Activated naive CD4-positive, alpha-beta T cell (primary cell): ENCODE measurements at places on chromosomes 1 and 21.

DNA sequence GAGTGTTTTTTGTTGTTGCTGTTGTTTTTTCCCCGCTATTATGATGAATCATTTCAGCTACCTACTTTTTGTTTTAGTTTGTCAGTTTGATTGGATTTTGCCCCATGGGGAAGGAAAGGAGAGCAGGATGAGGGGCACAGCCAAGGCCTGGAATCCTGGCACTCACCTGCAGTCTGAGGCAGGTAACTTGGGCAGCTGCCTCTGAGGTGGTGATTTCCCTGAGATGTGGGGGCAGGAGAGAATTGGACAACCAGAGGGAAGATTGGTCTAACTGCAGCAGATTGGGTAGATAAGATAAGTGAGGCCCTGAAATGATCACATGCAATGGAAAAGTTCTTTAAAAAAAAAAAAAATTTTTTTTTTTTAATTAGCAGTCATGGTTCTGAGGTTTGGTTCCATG lies 1.5 kb upstream of the LAX1 start:
- DNase-seq = no peak

DNA sequence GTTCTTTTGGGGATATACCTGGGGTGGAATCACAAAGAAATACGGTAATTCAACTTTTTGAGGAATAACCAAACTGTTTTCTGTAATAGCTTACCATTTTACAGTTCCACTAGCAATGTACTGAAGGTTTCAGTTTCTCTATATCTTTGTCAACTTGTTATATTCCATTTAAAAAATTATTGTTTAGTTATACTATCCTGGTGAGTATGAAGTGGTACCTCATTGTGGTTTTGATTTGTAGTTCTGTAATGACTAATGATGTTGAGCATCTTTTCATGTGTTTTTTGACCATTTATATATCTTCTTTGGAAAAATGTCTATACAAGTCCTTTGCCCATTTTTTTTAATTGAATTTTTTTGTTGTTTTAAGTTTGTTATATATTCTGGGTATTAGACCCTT lies 39.4 kb downstream of the MAST2 start:
- no peak for DNase-seq

DNA sequence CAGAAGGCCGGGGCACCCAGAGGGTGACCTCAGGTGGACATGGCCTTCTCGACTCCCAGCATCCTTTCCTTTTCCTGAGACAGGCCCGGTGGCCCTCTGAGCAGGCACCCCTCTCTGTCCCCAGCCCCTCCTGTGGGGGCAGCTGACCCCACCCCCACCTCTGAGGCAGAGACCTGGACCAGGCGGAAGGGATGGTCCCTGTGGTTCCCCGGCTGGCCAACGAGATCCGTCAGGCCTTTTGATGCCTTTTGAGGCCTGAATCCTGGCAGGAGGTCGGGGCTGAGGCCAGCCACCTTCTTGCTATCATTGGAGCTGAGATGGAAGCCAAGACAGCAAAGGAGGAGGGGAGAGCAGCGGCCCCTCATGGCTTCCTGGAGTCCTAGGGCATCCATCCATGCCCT lies 50.2 kb upstream of the ACTRT2 start:
- DNase-seq = no peak

- no peak for DNase-seq
Measured at GRCh38 chr1:185318431-185319138, 1.5 kb upstream of the IVNS1ABP start.

GRCh38 chr1:118013336-118013735 lies 83.8 kb downstream of the WDR3 start:
- no peak for DNase-seq

GRCh38 chr1:182338806-182339370 lies 52.7 kb downstream of the GLUL start:
- DNase-seq = no peak

- no peak for DNase-seq
Measured at GRCh38 chr1:227901906-227902640, 45.7 kb downstream of the WNT9A start.

GRCh38 chr1:93623875-93624274 lies 57.8 kb downstream of the BCAR3 start:
- DNase-seq = no peak

DNA sequence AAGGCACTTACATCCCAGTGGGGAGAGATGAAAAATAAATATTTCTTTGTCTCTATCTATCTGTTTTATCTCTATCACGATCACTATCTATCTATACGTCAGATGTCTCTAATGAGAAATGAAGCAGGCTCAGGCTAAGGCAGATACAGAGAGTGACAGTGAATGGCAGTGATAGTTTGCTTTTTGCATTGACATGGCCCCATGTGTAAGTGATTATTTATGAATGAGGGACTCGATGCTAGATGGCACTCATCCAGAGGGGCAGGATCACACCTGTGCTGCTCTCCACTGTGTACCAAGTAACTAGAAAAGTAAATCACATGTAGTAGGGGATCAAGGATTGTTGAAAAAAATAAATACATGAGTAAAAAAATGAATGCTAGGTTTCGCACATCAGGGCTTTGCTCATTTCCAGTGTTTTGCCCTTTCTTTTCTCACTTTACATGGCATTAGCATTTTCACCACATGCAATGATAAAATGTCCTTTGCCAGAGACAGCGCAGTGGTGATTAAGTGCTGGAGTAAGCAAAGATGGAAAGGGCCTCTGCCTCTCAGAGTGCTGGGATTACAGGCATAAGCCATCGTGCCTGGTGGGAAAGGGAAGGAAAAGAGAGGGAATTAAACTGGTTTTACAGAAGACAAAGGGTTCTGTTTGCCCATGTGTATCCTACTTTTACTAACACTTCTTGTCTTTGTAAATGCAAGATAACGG lies 16.5 kb downstream of the TBX19 start:
- DNase-seq = no peak
